ENCODE measurements at places on chromosomes 5 and 9.

DNA sequence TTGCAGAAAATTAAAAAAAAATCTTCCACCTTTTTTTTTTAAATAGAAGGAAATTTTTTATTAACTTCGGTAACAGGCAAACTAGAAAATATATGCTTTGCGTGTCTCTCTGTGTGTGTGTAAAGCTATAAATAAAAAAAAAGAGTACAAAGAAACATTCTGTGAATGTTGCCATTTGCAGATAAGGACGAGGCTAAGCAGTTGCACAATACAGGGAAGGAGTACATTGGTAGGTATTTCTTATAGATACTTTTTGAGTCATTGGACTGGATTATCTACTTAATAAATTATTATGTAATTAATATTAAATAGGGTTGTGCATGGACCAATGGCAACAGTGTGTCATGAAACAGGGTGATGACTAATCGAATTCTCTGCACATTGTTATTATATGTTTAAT lies 102.4 kb downstream of the CAMK4 start:
- no peak for DNase-seq

GRCh38 chr9:121765021-121765950 lies 113.9 kb downstream of the DAB2IP start:
- no peak for DNase-seq

- no peak for DNase-seq
Measured at GRCh38 chr5:160083501-160083900, 35.7 kb downstream of the PWWP2A start.

DNA sequence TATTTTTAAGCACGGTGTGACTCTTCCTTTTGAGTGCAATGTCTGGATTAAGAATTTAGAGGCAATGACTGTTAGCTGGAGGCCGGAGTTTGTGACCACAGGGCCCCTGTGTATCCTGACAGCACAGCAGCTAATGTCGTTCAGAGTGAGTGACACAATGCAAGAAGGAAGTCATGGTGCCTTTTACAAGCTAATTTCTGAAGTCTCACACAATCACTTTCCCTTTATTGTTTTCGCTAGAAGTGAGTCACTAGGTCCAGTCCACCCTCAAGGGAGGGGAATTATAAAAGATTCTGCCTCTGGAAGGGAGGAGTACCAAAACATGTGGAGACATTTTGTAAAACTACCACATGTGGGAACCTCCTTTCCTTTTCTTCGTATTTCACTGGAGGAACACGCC lies 185.5 kb upstream of the FGF10 start:
- DNase-seq = no peak

GRCh38 chr9:92774274-92774673 lies 9.6 kb upstream of the BICD2 start:
- no peak for DNase-seq

- DNase-seq = no peak
Measured at GRCh38 chr5:140596321-140596741, 31.7 kb downstream of the SLC35A4 start.

- DNase-seq = no peak
Measured at GRCh38 chr5:91670122-91670521, 287.0 kb upstream of the ARRDC3 start.

DNA sequence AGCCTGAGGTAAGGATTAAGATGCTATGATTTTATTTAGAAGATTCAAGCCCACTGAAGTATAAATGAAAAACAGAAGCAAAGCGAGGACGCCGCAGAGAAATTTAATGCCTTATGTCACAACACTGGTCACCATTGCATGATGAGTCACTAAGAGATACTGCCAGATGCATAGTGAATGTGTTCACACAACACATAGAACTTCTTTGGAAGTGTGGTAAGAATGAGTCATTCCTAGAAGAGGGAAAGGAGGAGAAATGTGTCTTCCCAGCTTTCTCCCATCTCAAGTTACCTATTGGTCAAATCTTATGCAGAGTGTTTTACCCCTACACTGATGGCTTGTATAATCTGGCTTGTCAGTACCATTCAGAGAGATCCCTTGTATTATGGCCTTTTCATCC lies 465.3 kb upstream of the ARRDC3 start:
- no peak for DNase-seq

DNA sequence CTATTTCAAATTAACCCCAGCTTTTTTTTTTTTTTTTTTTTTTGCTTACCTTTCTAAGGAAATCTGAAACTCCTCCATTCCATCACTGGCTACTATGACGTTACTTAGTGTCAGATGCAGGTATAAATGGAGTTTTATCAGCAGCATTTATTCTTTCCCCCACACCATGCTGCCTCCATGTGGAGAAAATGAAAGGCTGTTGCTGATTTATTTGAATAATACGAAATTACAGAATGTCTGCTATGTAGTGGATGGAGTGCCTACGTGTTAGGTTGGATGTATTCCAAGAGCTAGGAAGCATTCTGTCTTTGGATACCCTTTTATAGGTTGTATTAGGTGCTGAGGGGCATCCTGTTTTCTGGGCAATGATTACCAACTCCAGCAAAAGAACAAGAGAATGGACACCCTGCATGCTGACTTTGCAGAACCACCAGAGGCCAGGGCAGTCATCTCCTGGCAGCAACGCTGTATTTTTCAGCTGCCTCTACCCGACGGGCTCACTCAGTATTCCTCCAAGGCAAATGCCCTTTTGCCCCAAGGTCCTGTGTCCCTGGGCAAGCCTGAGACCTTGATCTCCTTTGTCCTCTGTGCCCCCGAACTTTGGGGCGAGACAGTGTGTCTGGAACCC lies 199.5 kb downstream of the ALDH1A1 start:
- DNase-seq = peak; percentile 49

DNA sequence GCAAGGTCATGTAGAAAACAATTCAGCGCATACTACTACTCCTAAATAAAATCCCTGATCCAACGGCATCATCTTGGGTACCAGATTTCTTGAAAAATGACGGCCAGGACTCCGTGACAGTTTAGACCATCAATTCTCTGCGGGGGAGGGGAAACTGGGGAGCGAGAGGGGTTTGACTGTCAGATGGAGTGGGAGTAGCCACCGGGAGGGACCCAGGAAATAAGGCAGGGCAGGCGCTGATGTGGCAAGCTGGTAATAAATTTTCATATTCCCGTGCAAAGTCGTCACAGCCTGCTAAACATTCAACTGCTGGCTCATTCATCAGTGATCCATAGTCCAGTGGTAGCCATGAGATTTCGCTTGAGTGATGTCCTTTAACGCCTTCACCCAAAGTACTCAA lies 457 bp upstream of the CDH18 start:
- no peak for DNase-seq

- no peak for DNase-seq
Measured at GRCh38 chr9:135093111-135093510, 5.6 kb downstream of the OLFM1 start.

Measured in HAP-1 (cell line).